ENCODE measurements at places on chromosomes 13 and 19. TPM values are rescaled to one million over a fixed set of nuclear protein-coding genes. Genes with fewer than 3 reads are reported as not detected.

GRCh38 chr13:44287958-44288357 is 85.7 kb upstream of the SERP2 start:
- no peak for DNase-seq

DNA sequence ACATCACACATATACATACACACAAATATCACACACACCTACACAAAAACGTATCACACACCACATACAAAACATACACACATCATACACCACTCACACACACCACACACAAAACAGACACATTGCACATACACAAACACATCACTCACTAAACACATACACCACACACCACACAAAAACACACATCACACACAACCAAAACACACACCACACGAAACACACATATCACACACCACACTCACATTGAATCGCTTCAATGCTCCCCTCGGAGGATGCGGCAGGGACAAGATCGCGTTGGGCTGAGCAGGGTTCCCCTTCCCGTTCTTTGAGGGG is 131.5 kb downstream of the CRYL1 start:
- DNase-seq: no peak

- no peak for DNase-seq
These were observed 32.1 kb upstream of the SLC7A9 start for GRCh38 chr19:32901504-32902161.

DNA sequence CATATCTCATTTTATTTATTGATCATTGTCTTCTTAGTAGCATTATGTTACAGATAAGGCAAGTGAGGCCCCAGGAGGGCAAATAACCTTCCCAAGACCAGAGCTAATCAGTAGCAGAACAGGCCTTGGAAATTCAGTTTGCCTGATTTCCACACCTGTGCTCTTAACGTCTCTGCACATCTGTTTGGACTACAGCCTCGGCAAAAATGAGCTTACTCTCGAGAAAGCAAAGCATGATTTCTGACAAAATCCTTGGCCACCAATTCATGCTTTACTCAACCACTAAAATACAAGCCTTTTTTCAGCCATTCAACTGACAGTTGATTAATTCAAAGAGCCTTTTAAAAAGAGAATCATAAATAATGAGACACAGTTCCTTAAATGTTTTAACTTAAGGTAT is 309.3 kb upstream of the HTR2A start:
- DNase-seq: no peak

GRCh38 chr19:49441960-49442350 is 628 bp upstream of the SLC17A7 start:
- no peak for DNase-seq

PSG11 gene
- polyA plus RNA-seq: not detected

DNA sequence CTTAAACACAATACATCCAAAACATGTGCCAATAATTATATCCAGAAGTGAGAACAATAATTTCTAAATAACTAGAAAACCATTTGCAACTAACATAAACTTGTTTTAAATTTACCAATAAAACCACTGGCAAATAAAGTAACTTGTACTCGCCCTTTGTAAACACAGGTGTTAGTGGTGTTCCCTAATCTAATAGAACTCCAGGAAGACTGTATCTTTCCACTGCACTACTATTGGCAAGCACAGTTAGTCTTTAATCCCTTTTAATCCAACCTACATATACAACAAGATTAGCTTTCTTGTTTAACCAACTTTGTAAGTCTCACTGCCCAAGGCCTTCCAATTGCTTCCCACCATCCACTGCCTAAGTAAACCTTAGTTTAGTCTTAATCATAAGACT is 79.5 kb downstream of the PCDH9 start:
- DNase-seq: no peak

DNA sequence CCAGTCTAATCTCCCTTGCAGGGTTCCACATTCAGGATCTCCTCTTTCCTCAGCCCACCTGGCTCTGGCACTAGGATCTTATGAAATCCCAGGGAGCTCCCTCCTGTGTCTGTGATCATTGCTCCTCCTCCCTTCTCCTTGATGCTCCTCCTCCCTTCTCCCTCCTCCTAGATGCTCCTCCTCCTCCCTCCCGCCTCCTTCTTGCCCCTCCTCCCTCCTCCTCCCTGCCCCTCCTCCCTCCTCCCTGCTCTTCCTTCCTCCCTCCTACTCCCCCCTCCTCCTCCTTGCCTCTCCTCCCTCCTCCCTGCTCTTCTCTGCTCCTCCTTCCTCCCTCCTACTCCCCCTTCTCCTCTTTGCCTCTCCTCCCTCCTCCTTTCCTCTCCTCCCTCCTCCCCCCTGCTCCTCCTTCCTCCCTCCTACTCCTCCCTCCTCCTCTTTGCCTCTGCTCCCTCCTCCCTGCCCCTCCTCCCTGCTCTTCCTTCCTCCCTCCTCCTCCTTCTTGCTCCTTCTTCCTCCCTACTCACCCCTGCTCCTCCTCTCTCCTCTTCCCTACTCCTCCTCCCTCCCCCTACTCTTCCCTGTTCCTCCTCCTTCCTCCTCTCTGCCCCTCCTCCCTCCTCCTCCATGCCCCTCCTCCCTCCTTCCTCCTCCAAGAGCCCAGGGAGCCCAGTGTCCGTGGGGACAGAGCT is 14.9 kb upstream of the ZBTB7A start:
- no peak for DNase-seq

DNA sequence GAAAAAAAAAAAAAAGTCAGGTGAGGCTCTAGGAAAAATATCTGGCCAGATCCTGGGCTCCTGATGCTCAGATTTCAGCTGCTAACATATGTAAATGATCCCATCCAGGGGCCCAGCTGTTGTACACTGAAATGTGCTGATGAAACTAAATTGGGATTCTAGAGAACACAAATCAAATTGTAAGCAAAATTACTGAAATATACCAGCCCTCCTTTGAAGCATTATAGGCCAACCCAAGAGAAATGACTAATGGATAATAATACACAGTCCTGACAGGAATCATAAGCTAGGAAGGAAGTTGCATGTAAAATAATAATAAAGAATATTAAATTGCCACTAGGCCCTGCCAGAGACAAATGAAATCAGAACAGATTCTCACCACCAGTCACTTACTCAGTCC is 17.8 kb downstream of the KCTD12 start:
- DNase-seq: no peak

DNA sequence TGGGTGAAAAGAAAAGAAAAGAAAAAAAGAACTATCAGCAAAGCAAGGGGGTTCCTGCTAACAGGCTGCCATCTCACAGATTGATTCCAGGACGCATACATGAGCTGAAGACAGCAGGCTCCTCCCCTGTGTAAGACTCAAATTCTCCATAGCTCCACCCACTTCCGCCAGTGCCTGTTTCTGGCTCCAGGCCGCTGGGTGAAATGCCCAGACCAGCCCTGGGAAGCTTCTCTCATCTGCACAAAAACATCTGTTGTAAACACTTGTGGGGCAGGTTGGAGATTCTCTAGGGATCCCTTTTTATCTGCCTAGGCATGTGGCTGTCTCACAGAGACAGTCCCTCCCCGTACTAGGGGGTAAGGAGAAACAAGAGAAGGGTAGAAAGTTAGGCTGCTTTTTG is 1054.4 kb upstream of the SPRY2 start:
- DNase-seq: no peak

- no peak for DNase-seq
These were observed 260.3 kb downstream of the SLITRK6 start for GRCh38 chr13:85538957-85539356.

DNA sequence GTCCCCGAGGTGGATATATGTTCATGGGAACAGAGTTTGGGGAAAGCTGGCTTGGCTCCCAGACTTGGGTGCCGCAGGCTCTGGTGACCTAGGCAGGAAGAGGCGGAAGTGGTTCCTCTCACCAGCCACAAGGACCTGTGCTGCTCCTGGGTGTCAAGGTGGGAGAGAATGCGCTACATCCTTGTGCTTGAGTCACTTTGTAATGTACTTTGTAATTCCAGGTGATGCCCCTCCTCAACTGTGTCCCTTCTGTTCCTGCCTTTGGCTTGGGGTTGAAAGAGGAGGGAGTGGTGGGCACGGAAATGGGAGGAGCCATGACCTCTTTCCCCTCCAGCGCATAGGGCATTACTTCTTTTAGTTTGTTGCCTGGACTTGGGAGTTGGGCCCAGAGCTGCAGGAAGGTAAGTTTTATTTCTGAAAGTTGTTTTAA is 10.9 kb downstream of the GARRE1 start:
- no peak for DNase-seq

ARHGAP33 gene
- polyA plus RNA-seq: 5.1 TPM

DNA sequence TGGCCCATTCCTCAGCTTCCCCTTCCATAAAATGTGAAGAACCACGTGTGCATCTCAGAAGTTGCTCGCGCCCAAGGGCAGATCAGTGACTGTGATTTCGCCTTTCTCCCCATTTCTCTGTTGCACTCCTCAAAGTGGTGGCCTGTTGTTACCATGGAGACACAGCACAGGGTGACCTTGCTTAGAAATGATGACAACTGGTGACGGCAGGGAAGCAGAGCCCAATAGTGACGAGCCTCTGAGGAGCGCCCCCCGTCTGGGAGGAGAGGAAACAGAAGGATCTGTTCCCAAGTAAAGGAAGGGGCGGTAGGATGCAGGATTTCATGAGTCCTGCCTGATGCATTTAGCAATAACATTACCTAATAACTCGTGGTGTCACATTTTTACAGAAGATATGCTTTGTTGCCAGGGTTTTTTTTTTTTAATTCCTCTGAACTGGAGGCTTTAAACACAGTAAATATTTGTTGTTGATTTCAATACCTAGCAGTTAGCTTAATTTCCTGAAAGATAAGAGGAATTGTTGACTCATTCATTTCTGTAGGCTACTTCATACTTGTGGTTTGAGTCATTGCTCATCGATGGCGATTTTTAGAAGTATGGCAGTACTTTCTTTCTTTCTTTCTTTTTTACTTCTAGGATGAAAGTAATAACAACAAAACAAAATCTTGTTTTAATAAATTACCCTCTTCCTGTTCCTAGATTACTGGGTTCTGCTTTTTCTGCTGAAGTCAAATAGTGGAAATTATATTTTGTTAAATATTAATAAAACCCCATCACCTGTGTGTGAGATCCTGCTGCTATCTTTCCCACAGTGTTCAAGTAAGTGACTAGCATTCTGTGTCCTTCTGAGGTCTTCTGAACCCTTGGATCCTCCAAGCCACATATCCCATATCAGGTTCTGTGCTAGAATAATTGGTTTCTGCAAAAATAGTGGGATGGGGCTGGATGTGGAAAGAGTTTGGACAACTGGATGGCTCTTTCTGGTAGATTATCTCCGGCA is 36.0 kb downstream of the MBNL2 start:
- no peak for DNase-seq

DNA sequence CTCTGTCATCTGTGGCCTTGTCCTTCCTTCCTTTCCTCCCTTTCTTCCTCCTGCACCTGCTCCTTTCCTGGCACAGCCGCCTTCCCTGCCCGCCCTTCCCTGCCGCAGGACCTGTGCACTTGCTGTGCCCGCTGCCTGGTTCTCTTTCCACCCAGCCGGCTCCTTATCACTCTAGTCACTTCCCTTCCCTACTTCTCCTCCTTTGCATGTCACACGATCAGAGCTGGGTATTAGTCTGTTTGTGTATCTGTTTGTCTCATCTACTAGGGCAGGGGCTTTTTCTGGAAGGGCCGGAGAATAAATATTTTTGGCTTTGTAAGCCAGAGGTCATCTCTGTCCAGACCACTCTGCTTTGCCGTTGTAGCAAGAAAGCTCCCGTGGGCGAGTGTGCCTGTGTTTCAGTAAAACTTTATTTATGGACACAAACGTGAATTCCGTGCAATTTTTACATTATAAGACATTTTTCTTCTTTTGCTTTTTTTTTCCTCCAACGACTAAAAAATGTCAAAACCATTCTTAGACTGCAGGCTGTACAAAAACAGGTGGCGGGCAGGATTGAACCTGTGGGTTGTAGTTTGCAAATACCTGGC is 6.1 kb downstream of the KDM4B start:
- no peak for DNase-seq

ZNF530 gene
- 2.9 TPM for polyA plus RNA-seq

DNA sequence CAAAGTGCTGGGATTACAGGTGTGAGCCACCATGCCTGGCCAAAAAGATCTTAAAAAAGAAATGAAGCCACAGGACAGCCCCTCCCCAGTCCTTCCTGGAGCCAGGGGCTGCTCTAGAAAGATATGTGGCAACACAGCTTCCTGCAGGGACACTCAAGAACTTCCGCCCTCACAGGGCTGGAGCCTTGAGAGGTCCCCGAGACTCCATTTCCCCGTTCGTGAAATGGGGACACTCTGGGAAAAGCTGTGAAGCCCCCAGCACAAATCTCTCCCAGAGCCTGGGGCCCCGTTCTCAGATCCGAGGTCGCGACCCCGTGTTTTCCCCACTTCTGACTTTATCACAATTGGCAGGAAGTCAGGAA is 2.5 kb upstream of the GPX4 start:
- DNase-seq: no peak

GRCh38 chr13:27522847-27523246 is 72.5 kb upstream of the MTIF3 start:
- DNase-seq: no peak

DNA sequence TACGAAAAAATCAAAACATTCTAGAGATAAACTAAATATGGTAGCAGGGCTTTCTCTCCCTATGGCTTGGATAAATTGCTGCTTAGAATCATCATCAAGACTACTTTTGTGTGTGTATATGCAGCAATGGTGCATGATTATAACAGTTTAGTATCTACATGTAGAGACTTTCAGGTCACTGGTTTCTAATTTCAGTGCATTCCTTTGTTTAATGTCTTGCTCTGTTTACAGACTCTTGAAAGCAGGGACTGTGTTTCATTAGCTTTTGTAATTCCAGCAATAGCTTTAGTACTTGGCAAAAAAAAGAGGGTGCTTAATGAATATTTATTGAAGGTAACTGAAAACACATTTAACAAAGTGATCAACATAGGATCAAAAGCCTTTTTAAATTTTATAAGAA is 420.7 kb downstream of the PCDH9 start:
- no peak for DNase-seq

GRCh38 chr13:110017379-110017778 is 231.0 kb upstream of the IRS2 start:
- DNase-seq: no peak

DNA sequence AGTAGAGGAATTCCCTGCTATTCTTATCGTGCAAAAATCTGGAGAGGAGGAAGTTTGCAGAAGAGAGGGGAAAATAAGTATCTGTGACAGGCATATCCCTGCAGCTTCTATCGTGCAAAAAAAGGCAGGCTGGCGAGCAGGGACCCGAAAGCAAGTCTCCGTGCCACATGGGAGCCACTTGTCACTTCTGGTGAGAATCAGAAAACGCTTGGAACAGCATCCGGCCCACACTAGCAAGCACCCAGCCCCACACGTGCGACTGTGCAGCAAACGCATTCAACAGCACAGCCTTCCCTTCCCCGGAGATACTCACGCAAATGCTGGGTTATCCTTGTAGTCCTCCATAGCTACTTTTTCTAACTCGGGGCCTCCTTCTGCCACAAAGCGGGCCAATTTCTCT is 16.9 kb downstream of the SUGP1 start:
- DNase-seq: no peak

All from spleen (tissue), 13 donors.